Aorta (tissue), 5 donors: ENCODE measurements at places on chromosomes 1 and 21. TPM values are rescaled to one million over a fixed set of nuclear protein-coding genes. Genes with fewer than 3 reads are reported as not detected.

FMO4 gene
- total RNA-seq = 12.3 TPM

ELAPOR1 gene
- total RNA-seq = 1.5 TPM

FAM78B gene
- 1.6 TPM for total RNA-seq

NBPF4 gene
- total RNA-seq = 0.19 TPM

L1TD1 gene
- 0.84 TPM for total RNA-seq

SFN gene
- 7.6 TPM for total RNA-seq

RGS8 gene
- total RNA-seq = not detected

DNA sequence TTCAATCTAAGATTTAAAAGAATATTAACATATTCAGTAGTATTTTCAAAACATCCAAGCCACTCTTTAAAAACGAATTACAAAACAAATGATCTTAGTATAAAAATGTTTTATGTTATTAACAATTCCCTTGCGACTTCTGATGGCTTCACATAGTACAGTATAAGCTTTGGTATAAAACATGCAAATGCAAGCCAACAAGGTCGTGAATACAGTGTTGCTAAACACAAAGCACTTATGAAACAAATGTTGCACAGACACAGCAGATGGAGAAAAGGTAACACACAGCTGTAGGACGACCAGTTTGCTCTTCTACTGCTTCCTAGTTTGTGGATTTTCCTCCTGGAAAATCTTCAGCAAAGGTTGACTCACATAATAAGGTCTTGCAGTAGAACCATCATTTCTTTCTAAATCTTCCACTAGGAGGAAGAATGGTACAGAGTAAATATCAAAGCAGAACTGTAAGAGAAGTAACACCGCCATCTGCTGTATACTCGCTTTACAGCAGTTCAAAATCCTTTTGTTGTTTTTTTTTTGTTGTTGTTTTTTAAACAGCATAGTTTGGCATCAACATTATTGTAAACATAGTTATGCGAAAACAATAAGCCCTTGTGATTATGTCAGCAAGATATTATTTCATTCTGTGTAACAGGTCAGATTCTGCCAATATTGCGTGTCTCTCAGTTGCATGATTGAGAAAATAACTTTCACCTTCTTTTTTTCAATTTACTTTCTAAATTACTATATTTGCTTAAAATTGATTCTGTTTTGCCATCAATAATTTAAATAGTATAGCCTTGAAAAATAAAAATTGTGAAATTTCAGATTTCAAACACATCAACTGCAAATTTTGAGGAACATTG lies 69.5 kb downstream of the LHX8 start:
- no peak for DNase-seq

- no peak for DNase-seq
Measured at GRCh38 chr1:233627376-233627775, 13.5 kb downstream of the KCNK1 start.

DNA sequence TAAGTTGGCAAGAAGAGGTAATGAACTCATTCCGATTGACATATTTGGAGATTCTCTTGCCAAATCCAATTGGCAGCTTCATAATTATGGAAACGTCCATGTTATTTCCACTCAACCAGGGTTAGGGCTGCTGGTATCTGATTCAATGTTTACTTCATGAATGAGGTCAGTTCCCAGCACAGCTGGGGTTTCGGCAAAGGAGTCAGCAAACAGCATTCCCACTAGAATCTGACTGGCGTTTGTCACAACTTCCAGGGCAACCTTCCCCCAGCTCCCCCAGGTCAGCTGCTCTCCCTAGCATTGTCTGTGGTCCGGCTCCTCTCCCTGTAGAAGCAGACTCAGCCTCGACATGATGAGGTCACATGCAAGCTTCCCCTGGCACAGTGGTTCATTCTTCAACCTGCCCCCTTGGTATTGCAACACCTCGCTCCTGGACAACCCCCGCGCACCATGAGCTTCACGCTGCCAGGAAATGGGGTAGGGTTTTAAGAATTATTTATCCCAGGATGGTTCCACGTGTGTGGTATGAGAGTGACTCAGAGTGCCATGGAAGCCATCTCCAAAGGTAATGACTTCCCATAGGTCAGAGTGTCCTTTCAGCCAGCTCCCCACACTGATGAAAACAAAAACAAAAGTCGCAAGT lies 100.7 kb upstream of the SLC25A33 start:
- DNase-seq = peak; percentile 82

DNA sequence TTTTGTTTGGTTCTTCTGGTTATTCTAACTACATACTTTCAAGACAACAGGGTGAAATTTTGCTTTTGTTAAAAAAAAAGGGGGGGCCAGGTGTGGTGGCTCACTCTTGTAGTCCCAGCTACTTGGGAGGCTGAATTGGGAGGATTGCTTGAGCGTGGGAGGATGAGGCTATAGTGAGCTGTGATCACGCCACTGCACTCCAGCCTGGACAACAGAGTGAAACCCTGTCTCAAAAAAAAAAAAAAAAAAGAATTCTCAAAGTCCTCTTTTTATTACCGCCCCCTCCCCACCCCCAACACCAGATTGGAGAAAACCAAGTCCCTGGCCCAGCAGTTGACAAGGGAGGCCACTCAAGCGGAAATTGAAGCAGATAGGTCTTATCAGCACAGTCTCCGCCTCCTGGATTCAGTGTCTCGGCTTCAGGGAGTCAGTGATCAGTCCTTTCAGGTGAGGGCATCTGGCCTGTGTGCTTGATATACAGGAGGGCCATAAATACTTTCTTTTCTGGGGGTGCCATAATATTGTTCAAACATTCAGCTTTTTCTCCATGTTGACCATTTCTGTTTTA lies 50.2 kb downstream of the LAMC2 start:
- no peak for DNase-seq

DNA sequence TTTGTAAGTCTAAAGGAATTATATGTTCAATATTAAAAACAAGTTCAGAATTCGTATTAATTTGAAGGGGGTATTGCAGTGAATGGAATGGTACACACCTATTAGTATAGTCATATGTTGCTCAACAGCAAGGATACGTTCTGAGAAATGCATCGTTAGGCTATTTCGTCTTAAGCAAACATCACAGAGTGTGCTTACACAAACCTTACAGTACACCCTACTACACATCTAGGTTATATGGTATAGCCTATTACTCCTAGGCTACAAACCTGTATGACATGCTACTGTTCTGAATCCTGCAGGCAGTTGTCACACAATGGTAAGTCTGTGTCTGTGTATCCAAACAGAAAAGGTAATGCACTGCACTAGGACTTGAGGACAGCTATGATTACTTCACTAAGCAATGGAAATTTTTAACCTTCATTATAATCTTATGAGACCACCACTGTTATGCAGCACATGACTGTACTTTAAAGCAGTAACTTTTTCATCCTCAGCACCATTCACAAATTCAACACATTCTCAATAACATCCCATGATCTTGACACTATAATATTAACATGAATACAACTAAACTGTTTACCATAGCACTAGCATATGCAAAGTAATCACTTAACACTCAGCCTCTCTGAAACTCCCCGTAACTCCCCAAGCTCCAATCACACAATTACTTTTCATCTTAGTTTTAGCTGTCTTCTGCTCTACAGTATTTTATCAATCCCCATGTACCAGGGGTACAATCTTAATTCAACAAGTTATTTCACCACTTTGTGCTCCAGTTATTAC lies 14.4 kb upstream of the PSMG1 start:
- no peak for DNase-seq
